PC-3 (cell line): ENCODE measurements at places on chromosomes 13 and 19. TPM values are rescaled to one million over a fixed set of nuclear protein-coding genes. Genes with fewer than 3 reads are reported as not detected.

- no peak for DNase-seq
- no peaks in the 10 kb centered on the region for H3K4me1 ChIP-seq
- no peak overlapping the region for H3K4me3 ChIP-seq
- H3K36me3 ChIP-seq: no peaks in the 10 kb centered on the region
Measured at GRCh38 chr13:60220072-60220471, 56.3 kb upstream of the DIAPH3 start.

DNA sequence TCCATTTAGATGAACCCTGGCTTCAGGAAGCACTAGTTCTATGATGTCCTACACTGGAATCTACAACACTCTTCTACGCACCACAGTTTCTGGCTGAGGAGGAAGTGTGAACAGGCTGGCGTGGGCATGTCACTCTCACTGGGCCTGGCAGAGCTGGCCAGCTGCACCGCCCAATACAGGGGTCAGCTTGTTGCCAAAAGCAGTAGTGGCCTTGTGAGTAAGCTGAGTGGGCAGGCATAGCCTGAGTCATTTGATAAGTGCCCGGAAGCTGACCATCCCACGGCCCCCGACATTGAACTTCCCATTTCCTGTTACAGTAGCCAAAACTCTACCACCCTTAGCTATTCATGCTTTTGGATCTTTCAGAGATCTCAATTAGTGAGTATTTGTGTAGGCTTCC is 240.9 kb upstream of the SERP2 start:
- H3K36me3 ChIP-seq: no peaks in the 10 kb centered on the region
- H3K4me1 ChIP-seq: peaks cover 28% of the 10 kb centered on the region
- H3K4me3 ChIP-seq: no peak overlapping the region
- no peaks in the 10 kb centered on the region for H3K27me3 ChIP-seq
- peak overlapping the region; percentile 76 for H3K27ac ChIP-seq
- peak; percentile 53 for DNase-seq

GRCh38 chr13:64556376-64556775 is 2673.8 kb downstream of the PCDH9 start:
- H3K36me3 ChIP-seq: no peaks in the 10 kb centered on the region
- no peak for DNase-seq
- H3K27me3 ChIP-seq: no peaks in the 10 kb centered on the region
- peaks cover 10% of the 10 kb centered on the region for H3K4me1 ChIP-seq
- no peak overlapping the region for H3K27ac ChIP-seq

GRCh38 chr13:27408074-27408473 is 16.3 kb upstream of the GTF3A start:
- peaks cover 9% of the 10 kb centered on the region; the same call in 1 of the 2 replicates for H3K4me1 ChIP-seq
- H3K27me3 ChIP-seq: peaks cover 5% of the 10 kb centered on the region
- no peak for DNase-seq
- no peaks in the 10 kb centered on the region for H3K36me3 ChIP-seq
- H3K4me3 ChIP-seq: no peak overlapping the region

GRCh38 chr19:2978166-2978767 is 903 bp downstream of the TLE6 start:
- no peak for DNase-seq
- H3K4me3 ChIP-seq: no peak overlapping the region
- no peaks in the 10 kb centered on the region for H3K4me1 ChIP-seq
- H3K36me3 ChIP-seq: no peaks in the 10 kb centered on the region
- no peaks in the 10 kb centered on the region for H3K27me3 ChIP-seq

GRCh38 chr13:48594096-48594815 is 59.5 kb upstream of the CYSLTR2 start:
- no peaks in the 10 kb centered on the region for H3K36me3 ChIP-seq
- H3K4me1 ChIP-seq: peaks cover 4% of the 10 kb centered on the region; the same call in 1 of the 2 replicates
- no peak overlapping the region for H3K4me3 ChIP-seq
- H3K27ac ChIP-seq: no peak overlapping the region

DNA sequence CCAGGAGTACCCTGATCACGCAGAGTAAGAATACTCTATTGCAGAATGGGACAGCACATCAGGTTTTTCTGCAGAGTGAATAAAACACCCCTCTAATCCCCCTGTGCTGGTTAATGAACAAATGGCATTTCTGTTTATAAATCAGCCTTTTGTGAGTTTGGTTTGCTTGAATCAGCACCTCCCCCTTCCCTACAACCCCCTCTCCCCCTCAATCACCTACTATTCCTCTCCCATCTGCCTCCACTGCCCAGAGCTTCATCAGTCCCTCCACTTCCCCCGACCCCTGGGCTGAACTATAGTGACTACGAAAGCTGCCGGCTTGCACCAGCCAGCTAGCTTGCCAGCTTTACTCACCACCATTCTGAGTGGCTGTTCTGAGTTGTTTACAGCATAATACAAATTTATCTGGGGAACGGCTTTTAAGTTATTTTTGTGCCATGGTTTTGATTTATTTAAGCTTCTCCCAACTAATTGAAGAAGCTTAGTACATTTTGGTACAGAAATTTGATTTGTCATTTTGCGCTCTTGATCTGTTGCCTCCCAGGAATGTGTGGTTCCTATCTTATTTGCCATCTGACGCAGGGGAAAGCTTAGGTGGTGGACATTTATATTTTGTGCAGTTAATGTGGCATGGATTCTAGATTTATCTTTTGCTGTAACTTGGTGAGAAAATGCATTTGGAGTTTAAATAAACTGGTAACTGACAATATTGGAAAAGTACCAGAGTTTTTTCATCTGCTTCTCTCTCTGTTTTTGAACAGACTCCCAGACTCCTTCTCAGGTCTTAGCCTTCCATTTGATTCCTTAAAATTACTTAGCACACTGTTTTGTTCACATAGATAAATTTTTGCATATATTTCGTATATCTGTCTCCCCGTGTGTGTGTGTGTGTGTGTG is 41.7 kb upstream of the WDFY2 start:
- no peak overlapping the region for H3K27ac ChIP-seq
- no peak overlapping the region for H3K4me3 ChIP-seq
- no peaks in the 10 kb centered on the region for H3K36me3 ChIP-seq

DNA sequence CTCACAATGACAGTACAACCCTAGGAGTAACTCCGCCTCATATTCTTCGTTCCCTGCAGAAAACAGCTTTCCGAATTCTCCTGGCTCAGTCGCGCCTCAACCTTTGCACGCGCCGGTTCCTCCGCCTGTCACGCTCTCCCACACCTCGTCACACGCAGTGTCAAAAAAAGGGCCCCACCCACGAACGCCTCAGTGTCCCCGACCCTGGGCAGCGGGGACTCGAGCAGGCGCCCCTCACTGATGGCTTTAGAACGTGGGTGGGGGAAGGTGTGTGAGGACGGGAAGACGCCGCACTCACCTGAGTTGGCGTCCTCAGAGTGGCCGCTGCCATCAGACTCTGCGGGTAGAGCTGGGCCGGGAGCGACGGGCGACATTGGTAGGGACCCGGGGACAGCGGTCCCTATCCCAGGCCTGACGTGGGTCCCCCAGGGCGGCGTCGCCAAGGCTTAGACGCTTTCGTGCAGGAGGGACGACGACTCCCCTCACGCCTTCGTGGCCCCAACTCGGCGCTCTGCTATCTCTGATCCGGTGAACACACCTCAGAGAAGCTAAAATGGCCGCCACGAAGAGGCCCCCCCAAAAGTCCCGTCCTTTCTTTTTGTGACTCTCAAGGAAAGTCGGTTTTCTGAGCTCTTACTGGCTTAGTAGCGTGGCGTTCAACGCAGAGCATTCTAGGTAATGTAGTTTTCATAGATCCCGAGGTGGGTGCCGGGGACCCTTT is at the start of gene ZNF154:
Gene ZNF154, minus strand, starts transcription at position 564 of the 721 bp plus-strand sequence. Its CDS starts 233 bp downstream, at position 331.
- no peaks in the 10 kb centered on the region for H3K4me1 ChIP-seq
- peaks cover 17% of the 10 kb centered on the region; the same call in 1 of the 2 replicates for H3K36me3 ChIP-seq
- no peak within 1 kb of the TSS for H3K4me3 ChIP-seq
- H3K27ac ChIP-seq: no peak within 1 kb of the TSS
- H3K27me3 ChIP-seq: no peaks in the 10 kb centered on the region

DNA sequence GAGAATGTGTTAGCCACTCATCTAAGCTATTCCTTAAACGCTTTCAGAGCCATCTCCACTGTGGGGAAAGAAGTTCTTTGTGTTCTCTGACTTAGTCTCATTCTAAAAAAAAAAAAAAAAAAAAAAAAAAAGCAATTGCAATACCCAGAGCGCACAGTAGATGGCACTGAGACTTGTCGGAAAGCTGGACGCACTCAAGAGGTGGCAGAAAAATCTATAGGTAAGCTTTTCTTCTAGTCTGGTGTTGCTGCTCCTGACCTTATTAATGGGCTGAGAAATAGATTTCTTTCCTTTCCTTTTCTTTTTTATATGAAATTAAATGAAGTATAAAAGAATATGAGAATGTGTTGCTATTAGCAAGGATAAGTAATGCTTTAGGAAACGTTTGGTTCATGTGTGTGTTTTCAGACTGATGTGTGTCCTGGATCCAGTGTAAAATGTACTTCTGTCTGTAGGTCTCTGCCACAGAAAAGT is 4.7 kb upstream of the GJB2 start:
- no peaks in the 10 kb centered on the region for H3K27me3 ChIP-seq
- peak overlapping the region; percentile 50; the same call in 1 of the 2 replicates for H3K4me3 ChIP-seq
- H3K4me1 ChIP-seq: peaks cover 21% of the 10 kb centered on the region
- H3K36me3 ChIP-seq: no peaks in the 10 kb centered on the region
- DNase-seq: peak; percentile 83

DNA sequence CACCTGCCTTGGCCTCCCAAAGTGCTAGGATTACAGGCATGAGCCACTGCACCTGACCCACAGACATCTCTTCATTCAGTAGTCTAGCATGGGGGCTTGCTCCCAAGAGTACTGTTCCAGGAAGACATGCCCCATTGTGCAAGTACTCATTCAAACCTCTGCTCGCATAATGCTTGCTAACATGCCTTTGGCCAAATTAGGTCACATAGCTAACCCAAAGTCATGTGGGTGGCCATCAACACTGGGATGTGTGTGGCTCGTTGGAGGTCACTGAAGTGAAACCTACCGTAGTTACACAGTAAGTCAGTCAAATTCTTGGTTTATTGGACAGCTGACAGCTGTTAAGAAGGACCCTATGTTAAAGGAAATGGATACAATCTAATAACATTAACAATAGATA is 20.3 kb downstream of the RFXAP start:
- H3K4me3 ChIP-seq: no peak overlapping the region
- no peak overlapping the region for H3K27ac ChIP-seq
- H3K36me3 ChIP-seq: no peaks in the 10 kb centered on the region
- H3K4me1 ChIP-seq: no peaks in the 10 kb centered on the region
- no peak for DNase-seq
- no peaks in the 10 kb centered on the region for H3K27me3 ChIP-seq

DNA sequence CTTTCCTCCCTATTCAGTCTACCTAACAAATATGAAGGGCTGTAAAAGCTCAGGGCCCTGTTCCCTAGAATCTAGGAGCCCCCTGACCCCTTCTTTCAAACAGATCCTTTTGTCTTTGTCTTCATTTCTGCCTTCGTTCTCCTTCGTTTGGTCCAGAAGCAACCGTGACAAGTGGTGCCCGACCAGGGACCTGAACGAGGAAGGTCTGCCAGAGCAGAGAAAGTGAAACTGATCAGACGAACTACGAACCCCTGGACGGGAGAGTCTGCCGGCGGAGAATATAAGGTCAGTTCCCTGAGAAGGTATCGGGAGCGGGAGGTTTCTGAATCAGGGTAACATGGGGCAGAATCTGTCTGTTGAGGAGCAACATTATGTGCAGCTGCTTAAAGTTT is 751 bp downstream of the ERVK3-1 start:
- DNase-seq: no peak
- H3K4me3 ChIP-seq: peak overlapping the region; percentile 81
- H3K27ac ChIP-seq: no peak overlapping the region
- no peaks in the 10 kb centered on the region for H3K27me3 ChIP-seq
- H3K4me1 ChIP-seq: peaks cover 8% of the 10 kb centered on the region

GRCh38 chr19:18380843-18381242 is 5.1 kb upstream of the GDF15 start:
- H3K27ac ChIP-seq: peak overlapping the region; percentile 85
- no peak overlapping the region for H3K4me3 ChIP-seq
- H3K4me1 ChIP-seq: peaks cover 40% of the 10 kb centered on the region
- H3K36me3 ChIP-seq: no peaks in the 10 kb centered on the region

DNA sequence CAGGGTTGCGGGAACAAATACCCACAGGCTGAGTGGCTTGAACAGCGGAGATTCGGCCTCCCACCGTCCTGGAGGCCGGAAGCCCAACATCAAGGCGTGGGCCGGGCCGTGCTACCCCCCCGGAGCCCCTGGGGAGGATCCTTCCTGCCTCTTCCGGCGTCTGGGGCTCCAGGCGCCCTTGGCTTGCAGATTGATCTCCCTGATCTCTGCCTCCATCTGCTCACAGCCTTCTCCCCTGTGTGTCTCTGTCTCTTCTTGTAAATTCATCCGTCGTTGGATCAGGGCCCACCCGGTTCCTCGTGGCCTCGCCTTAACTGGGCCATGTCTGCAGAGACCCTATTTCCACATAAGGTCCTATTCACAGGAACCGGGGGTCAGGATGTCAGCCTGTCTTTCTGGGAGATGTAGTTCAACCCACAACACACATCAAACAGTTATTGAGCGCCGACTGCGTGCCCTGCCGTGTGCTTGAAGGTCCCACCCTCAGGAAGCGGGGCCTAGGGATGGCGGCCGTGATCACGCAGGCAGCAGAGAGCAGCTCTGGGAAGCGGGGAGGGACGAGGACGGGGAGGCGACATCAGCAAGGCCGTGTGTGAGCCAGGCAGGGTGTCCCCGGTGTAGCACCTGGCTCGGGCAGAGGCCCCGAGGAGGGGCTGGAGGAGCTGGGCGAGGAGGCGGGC is 21.3 kb downstream of the HCN2 start:
- H3K27ac ChIP-seq: no peak overlapping the region
- H3K4me3 ChIP-seq: no peak overlapping the region
- H3K27me3 ChIP-seq: no peaks in the 10 kb centered on the region

GRCh38 chr13:108345016-108345415 is 75.5 kb downstream of the TNFSF13B start:
- DNase-seq: no peak
- H3K4me3 ChIP-seq: no peak overlapping the region
- H3K4me1 ChIP-seq: no peaks in the 10 kb centered on the region
- peaks cover 56% of the 10 kb centered on the region for H3K27me3 ChIP-seq

GRCh38 chr13:46666727-46667456 is 113.9 kb downstream of the LRCH1 start:
- DNase-seq: no peak
- H3K27ac ChIP-seq: no peak overlapping the region
- H3K4me1 ChIP-seq: peaks cover 26% of the 10 kb centered on the region
- no peaks in the 10 kb centered on the region for H3K27me3 ChIP-seq
- no peak overlapping the region for H3K4me3 ChIP-seq

DNA sequence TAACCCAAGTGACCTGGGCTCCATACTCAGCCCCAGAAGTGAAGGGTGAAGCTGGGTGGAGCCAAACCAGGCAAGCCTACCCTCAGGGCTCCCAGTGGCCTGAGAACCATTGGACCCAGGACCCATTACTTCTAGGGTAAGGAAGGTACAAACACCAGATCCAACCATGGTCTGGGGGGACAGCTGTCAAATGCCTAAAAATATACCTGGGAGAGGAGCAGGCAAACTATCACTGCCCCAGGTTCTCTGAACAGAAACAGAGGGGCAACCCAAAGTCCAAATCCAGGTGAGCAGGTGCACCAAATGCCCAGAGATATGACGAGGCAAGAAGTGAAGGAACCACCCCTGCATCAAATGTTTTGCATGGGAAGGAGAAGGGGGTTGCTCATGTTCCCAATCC is 6.1 kb upstream of the CEACAM7 start:
- H3K27ac ChIP-seq: no peak overlapping the region
- H3K4me3 ChIP-seq: no peak overlapping the region
- no peaks in the 10 kb centered on the region for H3K36me3 ChIP-seq
- H3K27me3 ChIP-seq: peaks cover 4% of the 10 kb centered on the region; the same call in 1 of the 2 replicates

GRCh38 chr13:24539500-24540165 is 27.1 kb upstream of the PARP4 start:
- H3K4me3 ChIP-seq: no peak overlapping the region
- H3K27me3 ChIP-seq: peaks cover 12% of the 10 kb centered on the region; the same call in 1 of the 2 replicates
- no peak overlapping the region for H3K27ac ChIP-seq

The MYCBP2 gene
- 53.3 and 85.2 TPM in 2 replicates for total RNA-seq

The ADGRE1 gene
- total RNA-seq: not detected in 2 replicates

The ZNF100 gene
- 0.63 and 1.7 TPM in 2 replicates for total RNA-seq

The RUBCNL gene
- 0.17 TPM in 1 of 2 replicates, not detected in the other for total RNA-seq

The GNA15 gene
- not detected in 2 replicates for total RNA-seq

The ZNF558 gene
- 32.4 and 36.5 TPM in 2 replicates for total RNA-seq

The KL gene
- 0.07 TPM in 1 of 2 replicates, not detected in the other for total RNA-seq

The AMER2 gene
- total RNA-seq: not detected in 2 replicates

The LIM2 gene
- not detected in 2 replicates for total RNA-seq

The ZNF726 gene
- total RNA-seq: 12.7 and 12.8 TPM in 2 replicates
